ENCODE measurements at places on chromosomes 11 and 22. TPM values are rescaled to one million over a fixed set of nuclear protein-coding genes. Genes with fewer than 3 reads are reported as not detected.

DDX10 gene
- total RNA-seq: 56.0 TPM

BARX2 gene
- total RNA-seq: not detected

GLYATL1 gene
- 0.52 TPM for total RNA-seq

DNA sequence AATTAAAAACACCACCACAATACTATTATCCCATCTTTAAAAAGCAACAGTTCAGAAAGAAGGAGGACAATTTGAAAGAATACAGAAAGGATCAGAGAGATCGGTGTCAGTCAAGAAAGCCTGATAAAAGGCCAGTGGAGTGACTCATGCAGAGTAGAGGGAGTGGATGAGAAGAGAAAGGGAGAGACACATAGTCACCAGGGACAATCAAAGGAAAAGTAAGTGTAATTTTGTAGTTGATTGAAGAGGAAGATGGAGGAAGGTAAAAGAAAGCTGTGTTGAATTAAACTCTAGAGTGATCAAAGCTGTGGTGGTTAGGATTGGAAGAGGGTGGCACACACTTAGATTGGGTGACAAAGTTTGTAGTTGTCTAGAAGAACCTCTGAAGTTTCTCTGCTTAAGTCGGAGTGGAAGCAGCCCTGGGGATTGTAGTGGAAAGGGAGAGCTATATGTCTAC lies 14.1 kb downstream of the SPECC1L start:
- H3K4me3 ChIP-seq: peak overlapping the region; percentile 42
- H3K4me1 ChIP-seq: peaks cover 51% of the 10 kb centered on the region
- peak overlapping the region; percentile 74 for H3K27ac ChIP-seq

DNA sequence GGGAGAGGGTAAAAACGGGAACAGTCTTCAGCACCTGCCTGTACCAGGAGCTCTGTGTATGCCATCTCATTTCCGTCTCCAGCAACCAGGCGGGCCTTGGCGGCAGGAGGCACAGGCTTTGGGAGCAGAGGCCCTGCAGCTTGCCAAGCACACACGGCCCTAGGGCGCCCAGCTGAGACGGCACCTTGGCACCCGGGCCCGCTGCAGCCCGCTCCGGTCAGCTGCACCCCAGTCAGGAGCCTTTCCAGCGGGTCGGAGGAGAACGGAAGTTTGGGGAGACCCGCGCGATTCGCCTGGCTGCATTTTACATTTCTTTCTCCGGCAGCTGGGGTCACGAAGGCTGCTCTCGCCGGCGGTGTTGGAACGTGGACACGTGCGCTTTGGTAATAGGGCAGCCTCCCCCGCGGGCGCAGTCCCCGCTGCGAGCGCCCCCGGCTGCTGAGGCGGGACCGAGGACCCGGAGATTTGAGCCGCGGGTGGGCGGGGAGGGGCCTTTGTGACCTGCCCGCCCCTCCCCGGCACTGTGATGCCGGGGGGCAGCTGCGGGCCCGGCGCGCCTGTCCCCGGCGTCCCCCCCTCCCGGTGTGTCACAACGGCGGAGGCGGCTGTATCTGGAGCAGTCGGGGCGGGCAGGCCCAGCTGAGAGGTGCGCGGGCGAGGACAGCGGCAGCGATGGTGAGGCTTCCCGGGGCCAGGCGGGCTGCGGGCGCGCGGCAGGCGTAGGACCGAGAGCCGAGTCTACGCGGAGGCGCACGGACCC lies at the start of gene TUBA8:
Gene TUBA8 (plus strand): TSS at position 616 of the 760 bp plus-strand sequence. CDS start 57 bp downstream, at position 673.
- H3K36me3 ChIP-seq: peaks cover 23% of the 10 kb centered on the region
- peak within 1 kb of the TSS; percentile 56 for H3K4me3 ChIP-seq
- H3K27me3 ChIP-seq: peaks cover 70% of the 10 kb centered on the region
- H3K4me1 ChIP-seq: peaks cover 30% of the 10 kb centered on the region

ARHGEF17 gene
- total RNA-seq: not detected

- H3K27ac ChIP-seq: no peak overlapping the region
Measured at GRCh38 chr22:37101311-37102066, 8.0 kb downstream of the TMPRSS6 start.

- H3K4me1 ChIP-seq: no peaks in the 10 kb centered on the region
- H3K27me3 ChIP-seq: no peaks in the 10 kb centered on the region
- DNase-seq: no peak
Measured at GRCh38 chr11:99706848-99707247, 686.1 kb downstream of the CNTN5 start.

- peak overlapping the region; percentile 74 for H3K27ac ChIP-seq
- H3K4me3 ChIP-seq: no peak overlapping the region
- H3K4me1 ChIP-seq: peaks cover 12% of the 10 kb centered on the region
- peak; percentile 38 for DNase-seq
Measured at GRCh38 chr11:109864151-109864661, 229.0 kb upstream of the ZC3H12C start.

DSCAML1 gene
- 0.94 TPM for total RNA-seq

DNA sequence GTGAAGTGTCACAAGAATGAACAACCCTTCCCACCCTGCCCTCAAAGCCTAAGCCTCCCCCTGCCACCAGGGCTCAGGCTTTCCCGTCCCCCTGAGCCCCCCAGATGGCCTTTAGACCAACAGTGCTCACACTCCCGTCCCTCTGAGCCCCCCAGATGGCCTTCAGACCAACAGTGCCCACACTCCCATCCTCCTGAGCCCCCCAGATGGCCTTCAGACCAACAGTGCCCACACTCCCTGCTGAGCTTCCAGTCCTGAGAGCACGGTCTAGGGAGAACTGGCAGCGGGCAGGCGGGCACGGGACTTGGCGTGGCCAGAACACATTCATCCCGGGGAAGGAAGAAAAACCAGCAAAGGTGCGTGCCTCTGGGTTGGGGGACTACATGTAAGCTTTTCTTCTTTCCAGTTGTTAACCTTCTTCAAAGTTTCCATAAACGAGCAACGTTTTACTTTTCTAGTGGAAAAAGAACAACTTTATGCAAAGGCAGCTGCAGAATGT lies 2.5 kb downstream of the MRGPRG start:
- peaks cover 6% of the 10 kb centered on the region for H3K4me1 ChIP-seq
- no peak overlapping the region for H3K4me3 ChIP-seq
- H3K27me3 ChIP-seq: peaks cover 13% of the 10 kb centered on the region
- no peak for DNase-seq

- H3K4me1 ChIP-seq: peaks cover 16% of the 10 kb centered on the region
- no peak for DNase-seq
- H3K27me3 ChIP-seq: peaks cover 15% of the 10 kb centered on the region
Measured at GRCh38 chr11:725624-726202, 19.7 kb downstream of the EPS8L2 start.

BDNF gene
- total RNA-seq: not detected
